ENCODE measurements at places on chromosomes 3 and 15.

- no peak for ATAC-seq
Measured at GRCh38 chr3:173351886-173352285, 45.7 kb upstream of the NLGN1 start.

DNA sequence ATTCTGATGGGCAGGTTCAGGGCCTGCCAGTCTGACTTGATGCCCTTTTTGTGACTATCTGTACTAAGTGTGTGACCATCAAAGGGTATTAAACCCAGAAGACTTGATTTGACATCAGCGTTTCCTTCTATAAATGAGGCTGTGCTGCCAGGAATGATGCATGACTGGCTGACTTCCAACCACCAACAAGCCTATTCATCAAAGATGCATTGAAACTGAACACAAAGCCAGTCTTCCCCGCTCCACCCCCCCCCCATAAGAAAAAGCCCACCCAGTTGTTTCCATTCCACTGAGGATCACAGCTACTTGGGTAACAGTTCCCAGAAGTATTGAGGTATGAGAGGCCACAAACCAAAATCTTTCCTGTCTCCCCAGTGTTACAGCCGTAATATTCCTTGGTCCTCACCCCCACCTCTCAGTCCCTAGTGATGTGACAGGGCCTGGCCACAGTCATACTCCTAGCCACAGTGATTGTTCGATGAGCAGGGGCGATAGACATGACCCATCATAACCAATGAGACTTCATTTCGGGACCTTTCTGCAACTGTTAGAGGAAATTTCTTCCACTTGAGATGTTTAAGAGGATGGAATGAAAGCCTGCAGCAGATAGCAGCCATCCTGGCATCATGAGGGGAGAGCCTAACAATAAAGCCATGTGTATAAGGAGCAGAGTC is 22.6 kb downstream of the SH3BP5 start:
- ATAC-seq: no peak

- no peak for ATAC-seq
Measured at GRCh38 chr3:177229791-177230190, 32.5 kb upstream of the TBL1XR1 start.

- no peak for ATAC-seq
Measured at GRCh38 chr15:73716417-73716816, 32.2 kb downstream of the CD276 start.

- ATAC-seq: no peak
Measured at GRCh38 chr15:83914906-83915305, 261.0 kb downstream of the ADAMTSL3 start.

Data from stimulated activated memory B cell treated with anti-CD40 and anti-IgM and Interleukin-4, amounts not matched to agents 10 μg/mL and 1 μg/mL and 100 μg/mL, for 72 hours (primary cell).